ENCODE measurements at places on chromosomes 12 and 14.
A peak's percentile ranks its signal among the peaks of the same experiment; 100 is the strongest.

GRCh38 chr12:120678572-120678971 lies 8.4 kb upstream of the MLEC start:
- no peak for DNase-seq

DNA sequence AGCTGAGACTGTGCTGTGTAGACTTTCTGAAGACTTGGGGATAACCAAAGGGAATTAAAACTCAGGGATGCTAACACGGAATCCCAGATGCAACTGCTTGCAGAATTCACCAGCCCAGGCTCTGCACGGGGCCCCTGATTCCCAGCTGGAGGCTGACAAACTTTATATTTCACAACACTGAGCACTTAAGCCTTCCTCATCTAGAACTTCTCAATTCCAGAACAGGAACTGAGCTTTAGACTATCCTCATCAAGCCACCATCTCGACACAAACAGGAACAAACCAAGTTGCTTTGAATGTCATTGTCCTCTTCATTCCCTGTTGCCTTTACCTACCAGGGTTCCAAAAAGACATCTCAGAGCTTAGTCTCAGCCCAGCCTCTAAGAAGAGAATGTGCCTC lies 22.2 kb downstream of the CCDC63 start:
- DNase-seq = peak; percentile 80

DNA sequence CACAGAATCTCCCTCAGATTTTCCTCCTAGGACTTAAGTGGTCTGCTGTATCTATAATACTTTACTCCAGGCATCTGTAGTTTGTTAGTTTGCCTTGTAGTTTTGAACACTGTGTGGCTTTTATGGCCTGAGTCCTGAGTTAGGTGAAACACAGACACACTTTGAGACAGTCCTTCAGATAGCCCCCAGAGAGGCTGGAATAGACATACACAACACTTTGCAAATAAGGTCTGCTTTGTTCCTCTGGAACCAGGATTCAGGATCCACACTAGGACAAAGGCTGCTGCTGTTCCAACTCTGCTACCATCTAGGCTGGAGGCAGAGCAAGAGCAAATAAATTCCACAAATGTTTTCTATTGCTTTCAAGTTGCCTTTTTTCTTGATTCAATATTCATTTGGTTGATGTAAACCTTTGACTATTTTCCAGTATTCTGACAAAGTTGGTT lies 41.4 kb upstream of the INSM2 start:
- no peak for DNase-seq

GRCh38 chr12:64258576-64258975 lies 36.5 kb upstream of the KICS2 start:
- DNase-seq = no peak

DNA sequence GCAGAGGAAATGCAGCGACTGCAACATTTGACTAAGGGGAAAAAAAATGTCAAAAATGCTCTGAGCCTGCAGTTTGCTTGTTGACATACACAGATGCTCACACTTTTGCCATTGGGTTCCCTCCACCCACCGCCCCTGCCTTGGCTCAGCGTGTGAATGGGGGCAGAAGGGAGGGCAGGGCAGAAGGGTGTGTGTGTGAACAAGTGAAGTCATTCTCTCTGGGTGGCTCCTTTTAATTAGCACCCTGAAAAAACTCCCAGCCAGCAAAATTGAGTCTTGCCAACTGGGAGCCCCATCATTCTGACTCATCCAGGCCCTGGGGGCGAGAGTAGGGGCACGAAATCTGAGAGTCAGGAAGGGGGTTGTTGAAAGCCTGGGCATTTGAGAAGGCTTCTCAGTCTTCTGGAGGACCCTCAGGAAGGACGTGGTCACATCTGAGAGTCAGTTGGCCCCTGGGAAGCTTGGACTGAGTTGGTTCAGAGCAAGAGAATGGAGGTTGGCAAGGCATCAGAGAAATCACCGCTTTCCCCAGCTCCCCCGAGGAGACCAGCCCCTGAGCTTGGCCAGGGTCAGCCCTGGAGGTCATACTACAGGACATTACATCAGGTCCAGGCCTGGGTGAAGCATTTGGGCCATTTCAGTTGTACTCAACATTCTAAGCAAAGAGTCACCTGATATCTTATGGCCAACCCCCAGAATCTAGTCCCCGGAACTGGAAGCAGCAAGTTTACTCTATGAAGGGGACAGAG lies 22.7 kb upstream of the KRT78 start:
- DNase-seq = peak; percentile 62

DNA sequence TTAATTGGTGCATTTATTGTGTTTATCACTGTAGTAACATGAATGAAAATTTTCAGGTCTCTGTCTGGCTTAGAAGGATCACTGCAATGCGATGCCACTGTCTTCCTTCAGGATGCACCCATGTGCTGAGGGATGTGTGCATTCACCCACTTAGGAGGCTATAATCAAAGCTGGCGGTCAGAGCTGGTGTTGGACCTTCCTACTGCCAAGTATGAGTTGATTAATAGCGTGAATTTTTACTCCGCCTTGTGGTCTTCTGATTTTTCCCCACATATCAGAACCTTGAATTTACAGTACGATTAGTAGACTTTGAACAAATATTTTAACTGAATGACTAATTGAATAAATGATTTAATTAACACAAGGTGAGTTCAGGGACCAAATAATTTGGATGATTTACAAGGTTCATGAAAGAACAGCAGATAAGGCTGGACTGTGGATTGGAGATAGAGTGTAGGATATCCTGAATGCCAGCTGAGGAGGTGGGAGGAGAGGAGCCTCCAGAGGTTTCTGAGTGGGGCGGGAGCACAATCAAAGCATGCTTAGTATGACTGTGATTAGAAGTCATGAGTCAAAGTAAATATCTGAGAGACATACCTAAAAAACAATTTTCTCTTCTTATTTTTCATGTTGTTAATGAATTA lies 50.1 kb downstream of the RERG start:
- DNase-seq = no peak

DNA sequence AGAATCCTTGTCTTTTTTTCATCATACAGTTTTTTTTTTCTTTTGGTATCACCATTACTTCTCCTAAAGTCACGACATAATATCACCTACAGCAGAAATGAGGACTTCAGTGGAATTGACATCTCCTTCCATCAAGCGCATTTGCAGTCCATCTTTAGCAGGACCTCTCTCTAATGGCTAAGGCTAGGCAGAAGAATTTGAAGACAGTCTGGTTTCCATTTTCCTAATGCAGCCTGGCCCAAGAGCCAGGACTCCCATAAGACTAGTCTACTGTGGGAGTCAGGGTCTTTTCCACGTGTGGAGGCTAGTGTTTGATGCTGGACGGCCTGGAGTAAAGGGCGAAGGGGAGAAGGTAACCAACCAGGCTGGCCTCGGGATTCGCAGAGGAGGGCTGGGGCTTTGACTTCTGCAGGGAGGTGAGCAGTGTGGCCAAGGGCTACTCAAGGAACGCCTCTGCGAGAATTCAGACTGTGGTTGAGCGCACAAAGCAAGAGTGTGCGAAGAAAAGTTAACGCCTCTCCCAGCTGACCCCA lies 769 bp upstream of the ZNF740 start:
- DNase-seq = peak; percentile 29

- DNase-seq = no peak
Measured at GRCh38 chr12:80272387-80272915, 171.6 kb upstream of the PTPRQ start.

DNA sequence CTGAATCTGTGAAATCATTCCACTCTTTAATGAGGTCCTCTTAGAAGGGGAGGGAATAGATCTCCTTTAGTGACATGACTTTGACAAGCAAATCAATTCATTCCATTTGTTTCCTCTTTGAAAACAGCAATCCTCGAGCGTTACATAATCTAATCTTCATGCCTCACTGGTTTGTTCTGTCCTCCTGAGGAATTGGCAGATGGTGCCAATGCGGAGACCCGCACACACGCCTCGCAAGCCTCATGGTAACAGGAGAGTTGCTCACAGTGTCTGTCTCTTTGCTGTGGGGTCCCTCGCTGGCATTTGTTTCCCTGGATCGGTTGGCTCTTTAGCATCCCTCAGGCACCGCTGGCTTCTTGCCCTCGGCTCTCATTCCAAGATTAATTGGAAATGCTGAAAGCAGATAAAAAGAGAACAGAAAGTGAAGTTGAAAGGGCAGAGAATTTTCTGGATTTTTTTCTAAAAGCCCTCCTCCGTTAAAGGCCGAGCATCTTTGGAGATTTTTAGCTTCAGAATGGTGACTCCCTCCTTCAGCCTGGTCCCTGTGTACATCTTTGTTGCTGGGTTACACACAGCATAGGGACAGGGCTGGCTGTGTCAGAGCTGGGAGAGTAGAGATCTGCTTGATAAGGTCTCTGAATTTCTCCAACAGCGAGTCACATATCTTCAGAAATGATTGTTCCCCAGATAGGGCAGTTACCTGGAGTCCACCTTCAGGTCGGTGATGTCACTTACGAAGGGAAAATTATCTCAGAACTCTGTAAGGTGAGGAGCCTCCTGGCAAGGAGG lies 10.1 kb upstream of the CABP1 start:
- DNase-seq = no peak

GRCh38 chr12:124475295-124476010 lies 92.0 kb downstream of the NCOR2 start:
- DNase-seq = no peak

- peak; percentile 89 for DNase-seq
Measured at GRCh38 chr14:54730156-54730961, 163.4 kb downstream of the SAMD4A start.

GRCh38 chr12:113899561-113900471 lies 66.3 kb downstream of the RBM19 start:
- no peak for DNase-seq

- DNase-seq = no peak
Measured at GRCh38 chr14:102870994-102871831, 51.2 kb upstream of the AMN start.

DNA sequence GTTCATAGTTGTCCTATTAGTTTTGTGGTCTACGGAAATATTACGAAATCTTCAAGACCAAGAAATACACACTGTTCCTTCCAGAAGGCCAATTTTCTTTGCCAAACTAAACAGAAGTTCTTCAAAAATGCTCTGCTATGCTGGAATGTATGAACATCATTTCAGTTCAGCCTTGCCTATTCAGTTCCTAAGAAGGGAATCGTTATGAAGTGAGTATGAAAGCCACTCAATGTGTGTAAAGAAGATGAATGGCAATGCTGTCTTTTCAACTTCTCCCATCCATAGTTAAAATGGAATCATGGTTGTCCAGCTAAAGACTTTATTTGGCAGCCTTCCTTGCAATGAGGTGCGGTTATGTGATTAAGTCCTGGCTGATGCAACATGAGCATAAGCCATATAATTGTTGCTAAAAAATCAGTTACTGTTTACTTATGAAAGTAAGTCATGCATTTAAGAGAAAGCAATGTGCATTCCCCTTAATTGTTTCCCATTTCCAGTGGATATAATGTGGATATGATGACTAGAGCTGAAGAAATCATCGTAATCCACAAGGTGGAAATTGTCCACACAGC lies 73.8 kb upstream of the PTPRR start:
- no peak for DNase-seq

DNA sequence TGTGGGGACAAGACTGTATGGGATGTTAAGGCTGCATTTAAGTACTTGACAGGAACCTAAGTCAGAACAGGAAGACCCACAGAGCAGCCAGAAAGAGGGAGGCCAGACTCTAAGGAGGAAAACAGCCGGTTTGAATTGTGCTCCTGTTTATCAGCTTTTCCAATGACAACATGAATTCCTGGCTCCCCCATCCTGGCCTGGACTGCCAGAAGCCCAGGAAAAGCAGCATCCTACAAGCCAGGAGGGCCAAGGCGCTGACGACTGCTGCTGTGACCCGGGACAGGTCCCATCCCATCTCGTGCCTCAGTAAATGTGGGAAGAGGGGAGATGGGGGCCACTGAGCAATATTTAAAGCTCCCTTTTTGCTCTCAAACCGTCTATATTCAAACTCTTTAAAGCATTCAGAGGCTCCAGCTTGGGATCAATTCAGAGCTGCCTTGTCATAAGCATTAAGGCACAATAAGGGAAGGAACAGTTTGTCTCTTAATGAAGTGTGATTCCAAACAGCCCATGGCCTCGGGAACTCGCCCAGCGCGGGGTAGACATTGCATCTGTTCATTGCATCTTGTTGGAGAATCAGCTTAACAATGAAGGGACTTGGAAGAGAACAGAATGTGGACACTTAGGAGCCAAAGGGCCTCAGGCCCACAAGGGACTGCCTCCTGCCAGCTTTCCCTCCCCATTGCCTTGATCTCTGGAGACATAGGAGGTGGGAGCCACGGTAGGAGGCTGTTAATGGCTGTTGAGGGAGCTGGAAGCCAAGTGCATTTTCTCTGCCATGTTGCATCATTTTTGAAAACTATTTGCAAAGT lies 49.6 kb downstream of the CMKLR1 start:
- no peak for DNase-seq

- no peak for DNase-seq
Measured at GRCh38 chr14:89801136-89801535, 153.4 kb downstream of the EFCAB11 start.

DNA sequence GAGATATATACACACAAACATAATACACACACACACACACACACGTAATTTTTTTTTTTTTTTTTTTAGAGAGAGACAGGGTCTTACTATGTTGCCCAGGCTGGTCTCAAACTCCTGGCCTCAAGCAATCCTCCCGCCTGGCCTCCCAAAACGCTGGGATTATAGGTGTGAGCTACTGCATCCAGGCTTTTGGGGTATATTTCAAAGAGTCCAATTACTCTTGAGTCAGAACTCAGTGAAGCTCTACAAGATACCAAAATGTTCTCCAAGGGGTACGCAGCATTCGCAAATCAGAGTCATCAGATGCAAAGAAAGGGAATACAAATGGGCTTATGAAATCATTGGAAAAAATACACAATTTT lies 54.0 kb downstream of the PHLDA1 start:
- DNase-seq = no peak

DNA sequence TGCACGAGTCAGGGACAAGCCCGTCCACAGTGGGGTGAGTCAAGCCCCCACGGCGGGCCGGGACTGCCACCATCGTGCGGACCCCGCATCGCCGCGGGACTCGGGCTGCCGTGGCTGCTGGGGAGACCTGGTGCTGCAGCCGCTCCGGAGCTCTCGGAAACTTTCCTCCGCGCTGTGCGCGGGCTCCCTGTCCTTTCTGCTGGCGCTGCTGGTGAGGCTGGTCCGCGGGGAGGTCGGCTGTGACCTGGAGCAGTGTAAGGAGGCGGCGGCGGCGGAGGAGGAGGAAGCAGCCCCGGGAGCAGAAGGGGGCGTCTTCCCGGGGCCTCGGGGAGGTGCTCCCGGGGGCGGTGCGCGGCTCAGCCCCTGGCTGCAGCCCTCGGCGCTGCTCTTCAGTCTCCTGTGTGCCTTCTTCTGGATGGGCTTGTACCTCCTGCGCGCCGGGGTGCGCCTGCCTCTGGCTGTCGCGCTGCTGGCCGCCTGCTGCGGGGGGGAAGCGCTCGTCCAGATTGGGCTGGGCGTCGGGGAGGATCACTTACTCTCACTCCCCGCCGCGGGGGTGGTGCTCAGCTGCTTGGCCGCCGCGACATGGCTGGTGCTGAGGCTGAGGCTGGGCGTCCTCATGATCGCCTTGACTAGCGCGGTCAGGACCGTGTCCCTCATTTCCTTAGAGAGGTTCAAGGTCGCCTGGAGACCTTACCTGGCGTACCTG lies 1.1 kb downstream of the PDE3A start:
- DNase-seq = no peak

Data from inflammatory macrophage treated with lipopolysaccharide for 1 hour (primary cell).